Muscle of back (tissue), 13 donors: ENCODE measurements at places on chromosomes 5 and 9.

DNA sequence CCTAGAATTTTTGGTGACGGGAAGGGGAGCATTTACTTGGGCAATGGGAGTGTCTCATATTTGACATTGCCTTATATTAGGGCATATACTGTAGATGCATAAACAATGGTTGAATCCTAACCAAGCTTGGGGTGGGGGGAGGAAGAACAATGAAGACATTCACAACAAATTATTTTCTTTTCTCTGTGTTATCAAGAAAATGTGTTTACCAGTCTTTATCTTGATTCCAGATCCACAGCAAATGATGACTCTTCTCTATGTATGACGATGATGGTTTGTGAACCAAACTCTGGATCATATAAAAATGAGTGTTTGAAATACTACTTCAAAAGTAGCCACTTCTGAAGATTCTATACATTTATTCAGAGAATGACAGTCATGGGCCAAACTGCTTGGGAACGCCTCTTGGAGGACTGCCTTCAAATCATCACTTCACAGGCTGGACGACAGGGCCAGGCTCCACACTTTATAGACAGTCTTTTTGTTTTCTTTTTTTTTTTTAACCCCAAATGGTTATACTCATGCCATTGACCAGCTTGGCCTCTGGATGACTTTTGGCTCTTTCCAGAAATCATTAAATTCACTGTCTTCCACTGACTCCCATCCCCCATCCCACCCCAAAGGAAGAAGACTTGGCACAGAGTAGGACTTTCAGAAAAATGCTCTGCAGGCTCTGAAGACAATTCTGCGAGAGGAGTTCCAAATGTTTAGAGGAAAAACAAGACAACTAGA, 123.8 kb upstream of the LIFR start:
- peak; percentile 33 for DNase-seq

- no peak for DNase-seq
Measured at GRCh38 chr5:72101828-72102227, 5.4 kb upstream of the MAP1B start.

GRCh38 chr5:115333164-115333563, 36.7 kb upstream of the CCDC112 start:
- DNase-seq = no peak

GRCh38 chr5:91219803-91220371, 163.2 kb downstream of the ARRDC3 start:
- DNase-seq = no peak
